ENCODE measurements at places on chromosomes 3 and 15. TPM values are rescaled to one million over a fixed set of nuclear protein-coding genes. Genes with fewer than 3 reads are reported as not detected.

Gene CCDC13
- not detected for total RNA-seq

Gene RAB27A
- 11.3 TPM for total RNA-seq

Gene FETUB
- not detected for total RNA-seq

Gene PLIN1
- total RNA-seq: not detected

Gene POLG
- 63.2 TPM for total RNA-seq

Gene TM4SF4
- not detected for total RNA-seq

Gene MOBP
- under 0.01 TPM for total RNA-seq

Gene BHLHE40
- 42.8 TPM for total RNA-seq

Gene DPPA4
- total RNA-seq: not detected

Gene ERICH6
- not detected for total RNA-seq

Gene REC114
- not detected for total RNA-seq

Gene GP9
- total RNA-seq: 0.53 TPM

Gene PIF1
- total RNA-seq: 15.1 TPM

Gene GPR149
- not detected for total RNA-seq

Gene OXTR
- under 0.01 TPM for total RNA-seq

Gene ACTL6A
- total RNA-seq: 110 TPM

Gene RMDN3
- 23.1 TPM for total RNA-seq

Gene ZBBX
- not detected for total RNA-seq

Gene TUSC7
- total RNA-seq: not detected

Gene GRM7
- total RNA-seq: not detected

Gene TCF12
- total RNA-seq: 40.9 TPM

Gene MFSD1
- total RNA-seq: 69.1 TPM

Gene LRTM1
- total RNA-seq: not detected

Gene KCNMB2
- not detected for total RNA-seq

Gene LXN
- 50.4 TPM for total RNA-seq

Gene TM6SF1
- total RNA-seq: 20.3 TPM

Gene MORC1
- total RNA-seq: not detected

Gene CPN2
- not detected for total RNA-seq

Gene SNRPA1
- 65.8 TPM for total RNA-seq

Gene CFAP100
- not detected for total RNA-seq

Gene TMEM108
- 0.67 TPM for total RNA-seq

Gene PYGO1
- total RNA-seq: 0.53 TPM

Gene COL6A5
- not detected for total RNA-seq

Gene HHLA2
- total RNA-seq: not detected

Measured in mammary microvascular endothelial cell (primary cell).